Activated CD4-positive, alpha-beta memory T cell treated with anti-CD3 and anti-CD28 coated beads for 36 hours (primary cell): ENCODE measurements at places on chromosomes 6 and 20. TPM values are rescaled to one million over a fixed set of nuclear protein-coding genes. Genes with fewer than 3 reads are reported as not detected.

The SEMG1 gene
- not detected for total RNA-seq

The COL12A1 gene
- not detected for total RNA-seq

The CDH4 gene
- 0.21 TPM for total RNA-seq

The PSMB8 gene
- total RNA-seq: 350 TPM

The DSN1 gene
- 30.1 TPM for total RNA-seq

The SLC26A8 gene
- total RNA-seq: not detected

The TFAP2D gene
- total RNA-seq: not detected

The RNASET2 gene
- total RNA-seq: 66.1 TPM

The SLPI gene
- not detected for total RNA-seq

The KAT14 gene
- total RNA-seq: 14.4 TPM

The PBOV1 gene
- not detected for total RNA-seq

The GSTA1 gene
- not detected for total RNA-seq

The SULF2 gene
- 0.17 TPM for total RNA-seq

The GTSF1L gene
- total RNA-seq: not detected

The GUCA1A gene
- not detected for total RNA-seq

The NNAT gene
- not detected for total RNA-seq

The TP53RK gene
- total RNA-seq: 12.1 TPM
